Stimulated activated CD4-positive, alpha-beta T cell treated with anti-CD3 and anti-CD28 coated beads, Interleukin-1b, Interleukin-23, amount 100 ng/mL, for 24 hours (primary cell): ENCODE measurements at places on chromosomes 5 and 9.

DNA sequence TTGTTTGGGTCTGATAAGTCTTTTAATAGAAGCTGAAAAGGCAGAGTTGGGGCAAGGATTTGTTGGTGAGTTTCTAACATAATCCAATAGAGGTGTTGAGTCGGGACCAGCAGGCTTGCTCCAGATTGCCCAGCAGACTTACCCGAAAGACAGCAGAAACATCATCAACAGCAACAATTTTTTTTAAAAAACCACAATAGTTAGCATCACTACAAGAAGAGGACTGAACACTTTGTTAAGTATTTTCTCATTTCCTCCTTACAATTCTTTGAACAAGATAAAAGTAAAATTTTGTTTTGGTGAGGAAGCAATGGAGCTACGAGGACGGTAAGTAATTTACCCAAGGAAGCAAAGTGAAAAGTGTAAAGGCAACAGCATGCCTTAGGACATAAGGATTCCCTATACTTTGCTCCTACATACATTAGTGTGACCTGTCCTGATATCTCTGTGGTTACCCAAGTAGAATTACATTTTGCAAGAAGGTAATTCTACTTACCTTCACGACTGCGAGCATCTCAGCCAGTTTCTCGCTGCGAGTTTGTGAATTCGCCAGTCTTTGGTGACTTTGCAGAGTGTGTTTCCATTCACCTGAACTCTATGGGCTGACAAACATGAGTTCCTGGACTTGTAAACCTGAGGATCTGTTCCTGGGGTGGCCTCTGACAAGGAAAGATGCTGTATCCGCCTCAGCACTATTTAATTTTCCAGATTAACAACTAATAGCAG lies 13.2 kb downstream of the ITK start:
- no peak for DNase-seq

- DNase-seq, result no peak
These were observed 26.2 kb downstream of the OSMR start for GRCh38 chr5:38871790-38872551.

DNA sequence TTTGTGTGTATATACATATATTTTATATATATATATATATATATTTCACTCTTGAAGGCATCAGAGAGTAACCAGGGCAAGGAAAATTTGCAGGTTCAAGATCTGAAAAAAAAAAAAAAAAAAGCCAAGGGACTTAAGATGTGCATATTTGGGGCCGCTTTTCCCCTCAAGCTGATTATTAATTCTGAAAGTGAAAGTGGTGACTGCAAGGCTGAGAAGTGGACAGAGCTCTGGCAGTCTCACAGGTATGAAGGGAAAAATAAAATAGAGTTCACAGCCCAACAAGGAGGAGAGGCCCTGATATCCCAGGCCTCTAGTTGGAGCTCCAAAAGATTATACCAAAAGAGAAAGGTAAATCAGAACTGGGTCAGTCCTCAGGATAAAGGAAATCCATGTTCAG lies 234.4 kb upstream of the GAS1 start:
- DNase-seq, result no peak

- no peak for DNase-seq
These were observed 5.7 kb downstream of the MAPKAP1 start for GRCh38 chr9:125701351-125701750.
